GM23338 (cell line): ENCODE measurements at places on chromosomes 5 and 9.

DNA sequence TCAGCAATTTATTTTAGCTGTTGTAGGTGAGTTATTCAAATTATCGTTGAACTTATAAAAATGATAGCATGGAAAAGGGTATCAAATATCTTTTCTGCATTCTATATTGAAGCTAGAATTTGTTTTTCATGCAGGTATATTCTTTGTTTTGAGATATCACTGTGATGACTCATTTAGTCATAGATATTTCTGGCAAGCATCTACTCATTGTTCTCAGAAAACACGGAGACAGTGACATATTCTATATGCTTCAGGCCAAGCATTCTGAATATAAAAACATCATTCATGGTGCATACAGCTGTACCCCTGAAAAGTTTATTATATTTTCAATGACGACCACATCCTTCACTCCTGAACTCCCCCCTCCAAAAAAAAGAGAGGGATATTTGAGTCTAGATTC, 150.3 kb upstream of the GRIA1 start:
- no peak for DNase-seq

DNA sequence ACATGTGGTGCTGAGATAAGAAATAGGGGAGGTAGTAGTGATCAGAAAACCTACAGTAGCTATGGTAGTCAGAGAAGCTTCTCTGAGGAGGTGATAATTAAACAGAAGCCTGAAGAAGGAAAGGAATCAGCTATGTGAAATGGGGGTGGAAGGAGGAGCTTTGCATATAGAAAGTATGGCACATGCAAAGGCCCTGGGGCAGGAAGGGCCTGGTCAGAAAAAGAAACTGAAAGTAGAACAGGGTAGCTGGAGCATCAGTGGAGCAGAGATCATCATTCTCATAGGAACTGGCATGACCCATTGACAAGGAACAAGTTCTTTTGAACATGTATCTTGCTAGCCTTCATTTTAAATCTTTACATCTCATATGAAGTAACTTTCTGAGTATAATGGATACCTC, 80.7 kb upstream of the ADRA1B start:
- no peak for DNase-seq

DNA sequence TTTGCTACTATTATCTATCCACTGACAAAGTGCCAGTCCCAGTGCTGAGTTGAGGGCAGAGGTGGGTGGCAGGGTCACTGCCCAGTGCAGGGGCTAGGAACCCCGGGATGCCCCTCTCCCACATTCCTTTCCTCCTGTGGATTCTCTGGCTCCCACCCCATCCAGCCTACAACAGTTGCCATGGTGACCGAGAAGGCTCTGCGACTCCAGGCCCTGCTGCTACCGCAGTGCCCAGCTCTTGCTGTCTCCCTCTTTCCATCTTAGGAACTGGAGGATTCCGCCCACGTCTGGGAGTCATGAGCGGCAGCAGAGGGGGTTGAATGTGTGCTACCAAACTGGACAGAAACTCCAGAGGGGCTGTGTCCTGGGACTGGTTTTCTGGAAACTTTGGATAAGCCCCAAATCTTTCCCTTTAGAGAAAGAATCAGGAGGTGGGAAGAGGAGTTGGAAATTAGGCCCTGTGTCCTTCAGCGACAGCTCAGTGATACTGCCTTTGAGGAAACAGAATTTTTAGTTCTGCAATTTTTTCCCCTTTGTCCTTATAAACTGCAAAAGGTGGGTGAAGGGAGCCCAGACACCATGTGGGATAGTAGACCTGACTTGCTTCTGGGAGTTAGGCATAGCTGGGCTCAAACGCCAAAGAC, 20.7 kb upstream of the C5orf47 start:
- peak; percentile 77 for DNase-seq

GRCh38 chr5:8184455-8185063, 315.6 kb downstream of the MTRR start:
- DNase-seq: peak; percentile 80
